NCI-H187 (cell line): ENCODE measurements at places on chromosomes 6 and 20.

DNA sequence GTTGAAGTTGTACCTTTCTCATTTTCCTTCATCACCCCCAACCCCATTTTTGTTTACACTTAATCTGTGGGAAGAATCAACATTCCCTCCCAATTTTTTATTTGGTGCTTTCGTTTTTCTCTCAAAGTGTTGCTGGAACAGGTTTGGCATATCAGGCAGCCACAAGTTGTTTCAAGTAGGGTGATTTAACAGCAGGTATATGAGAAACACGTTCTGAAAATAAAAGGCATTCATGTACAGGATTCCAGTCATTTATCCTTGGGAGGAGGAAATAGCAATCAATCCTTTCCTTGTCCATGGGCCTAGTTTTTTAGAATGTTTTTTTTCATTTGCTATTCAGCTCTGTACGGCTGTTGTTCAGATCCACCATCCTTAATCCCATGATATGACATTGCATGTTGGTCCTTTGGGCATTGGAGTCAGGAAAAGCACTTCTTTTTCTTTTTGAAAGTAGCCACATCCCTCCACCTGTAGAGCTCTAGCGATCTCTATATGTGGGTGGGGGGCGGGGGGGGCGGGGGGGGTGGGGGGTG lies 120.2 kb downstream of the JARID2 start:
- DNase-seq = no peak

DNA sequence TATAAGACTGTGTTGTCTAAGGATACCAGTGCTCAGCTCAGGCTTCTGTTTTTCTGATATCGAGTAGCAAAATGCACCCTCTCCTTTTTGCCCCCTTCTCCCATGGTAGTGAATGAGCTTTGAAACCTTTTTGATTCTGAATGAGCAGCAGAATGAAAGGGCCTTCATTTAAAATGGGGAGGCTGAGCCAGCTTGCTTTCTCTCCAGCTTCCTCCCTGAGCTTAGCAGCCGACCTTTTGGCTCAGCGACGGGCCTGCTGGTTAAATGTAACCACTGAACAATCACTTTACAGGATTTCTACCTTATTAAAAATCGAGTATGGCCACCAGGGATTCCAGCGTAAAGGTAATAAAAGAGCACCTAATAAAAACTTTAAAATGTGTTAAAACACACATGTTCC lies 133.7 kb upstream of the SPACA1 start:
- no peak for DNase-seq

GRCh38 chr20:9613871-9614270 lies 99.5 kb downstream of the LAMP5 start:
- DNase-seq = no peak

DNA sequence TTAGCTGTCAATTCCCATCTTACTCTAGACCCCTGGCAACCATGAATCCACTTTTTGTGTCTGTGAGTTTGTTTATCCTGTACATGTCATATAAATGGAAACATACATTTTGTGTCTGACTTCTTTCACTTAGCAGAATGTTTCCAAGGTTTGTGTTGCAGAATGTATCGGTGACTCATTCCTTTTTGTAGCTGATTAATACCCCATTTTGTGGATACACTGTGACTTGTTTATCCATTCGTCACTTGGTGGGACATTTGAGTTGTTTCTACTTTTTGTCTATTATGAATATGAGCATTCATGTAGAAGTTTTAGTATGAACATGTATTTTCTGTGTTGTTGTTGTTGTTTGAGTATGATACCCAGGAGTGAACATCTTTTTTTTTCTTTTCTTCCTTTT lies 21.4 kb downstream of the CDYL start:
- DNase-seq = no peak

DNA sequence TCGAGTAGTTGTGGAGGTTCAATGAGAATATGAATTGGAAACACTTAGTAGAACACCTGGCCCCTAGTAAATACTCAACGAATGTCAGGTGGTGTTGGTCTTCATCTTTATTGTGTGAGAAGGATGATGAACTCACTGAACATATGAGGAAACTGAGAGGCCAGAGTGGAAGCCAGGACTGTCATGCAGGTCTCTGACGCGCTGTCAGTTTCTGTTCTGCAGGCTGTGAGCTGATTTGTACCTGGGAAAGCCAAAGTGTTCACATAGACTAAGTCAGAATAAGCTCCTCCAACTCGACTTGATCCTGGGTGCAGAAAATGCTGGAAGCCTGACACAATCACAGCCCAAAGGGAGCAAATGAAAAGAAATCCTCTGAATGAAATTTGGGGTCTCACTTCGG lies 222.2 kb downstream of the LY86 start:
- DNase-seq = no peak

GRCh38 chr20:48923149-48923718 lies 1.7 kb downstream of the ARFGEF2 start:
- no peak for DNase-seq

DNA sequence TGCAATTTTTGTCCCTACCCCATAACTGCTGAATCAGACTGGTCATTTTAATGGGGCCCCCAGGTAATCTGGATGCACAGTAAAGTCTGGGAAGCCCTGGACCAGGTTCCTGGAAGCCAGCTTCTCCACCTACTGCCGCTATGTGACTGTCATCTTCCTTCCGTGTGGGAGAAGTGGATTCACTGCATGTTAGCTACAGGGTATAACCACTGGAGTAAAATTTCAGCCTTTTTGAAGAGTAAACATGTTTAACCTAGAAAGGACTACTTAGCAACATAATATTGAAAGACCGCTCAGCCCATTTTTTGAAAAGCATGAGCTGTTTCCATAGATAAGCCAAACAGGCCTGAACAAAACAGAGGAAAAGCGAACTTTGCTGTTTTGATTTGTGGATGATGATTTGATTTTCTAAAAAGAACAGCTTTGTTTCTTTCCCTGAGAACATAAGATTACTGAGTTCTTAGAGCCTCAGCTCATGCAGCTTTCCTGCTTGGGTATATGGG lies 208.1 kb downstream of the PLCB4 start:
- DNase-seq = no peak

GRCh38 chr6:25792016-25792415 lies 37.5 kb downstream of the SLC17A4 start:
- DNase-seq = no peak
